ENCODE measurements at places on chromosomes 4 and X.

GRCh38 chrX:19920945-19921344 is 33.5 kb upstream of the SH3KBP1 start:
- no peak for DNase-seq

GRCh38 chr4:84614891-84615290 is 32.0 kb downstream of the CDS1 start:
- no peak for DNase-seq

GRCh38 chr4:139734201-139734874 is 68.7 kb downstream of the MGST2 start:
- DNase-seq: no peak

DNA sequence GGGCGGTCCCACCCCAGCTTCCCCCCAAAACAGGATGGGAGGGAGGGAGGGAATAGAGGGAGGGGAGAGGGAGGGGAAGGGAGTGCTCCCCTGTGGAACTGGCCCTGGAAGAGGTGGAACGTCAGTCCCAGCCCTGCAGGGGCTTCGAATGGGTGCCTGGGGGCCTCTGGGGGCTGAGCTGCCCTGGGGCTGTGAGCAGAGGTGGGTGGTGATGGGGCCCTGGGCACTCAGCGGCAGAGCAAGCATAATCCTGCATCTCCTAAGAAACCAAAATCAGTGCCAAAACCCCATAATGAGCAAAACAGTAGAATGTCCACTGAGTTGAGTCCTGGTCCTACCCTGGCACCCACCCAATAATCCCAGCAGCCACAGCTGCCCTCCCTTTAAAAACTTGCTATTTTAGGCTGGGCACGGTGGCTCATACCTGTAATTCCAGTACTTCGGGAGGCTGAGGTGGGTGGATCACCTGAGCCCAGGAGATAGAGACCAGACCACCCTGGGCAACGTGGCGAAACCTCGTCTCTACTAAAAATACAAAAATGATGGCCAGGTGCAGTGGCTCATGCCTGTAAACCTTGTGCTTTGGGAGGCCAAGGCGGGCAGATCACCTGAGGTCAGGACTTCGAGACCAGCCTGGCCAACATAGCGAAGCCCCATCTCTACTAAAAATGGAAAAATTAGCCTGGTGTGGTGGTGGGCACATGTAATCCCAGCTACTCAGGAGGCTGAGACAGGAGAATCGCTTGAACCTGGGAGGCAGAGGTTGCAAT is 11.1 kb downstream of the DOK7 start:
- no peak for DNase-seq

DNA sequence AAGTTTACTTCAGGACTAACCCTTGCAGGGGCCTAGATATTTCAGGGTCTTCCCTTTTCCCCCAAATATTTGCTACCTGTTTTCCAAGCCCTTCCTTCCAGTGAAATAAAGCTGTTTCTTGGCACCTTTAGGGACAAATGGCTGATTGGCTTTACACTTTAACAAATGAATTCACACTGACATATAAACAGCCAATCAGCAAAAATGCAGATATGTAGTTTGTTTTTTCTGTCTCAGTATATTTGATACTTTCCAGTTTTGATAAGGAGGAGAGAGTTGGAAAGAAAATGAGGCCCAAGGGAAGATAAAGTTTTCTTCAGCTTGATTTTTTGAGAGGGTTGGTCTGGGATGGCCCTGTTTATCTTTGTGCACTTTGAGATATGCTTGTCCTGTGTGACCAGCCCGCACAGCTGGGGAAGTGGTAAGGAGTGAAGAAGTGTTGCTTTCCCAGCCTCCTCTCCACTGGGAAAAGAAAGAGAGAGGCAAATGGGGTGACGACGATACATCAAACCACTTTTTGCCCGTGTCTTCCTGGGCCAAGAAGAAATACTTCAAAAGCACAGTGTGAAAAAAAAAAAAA is 67.5 kb downstream of the MGST2 start:
- DNase-seq: no peak

DNA sequence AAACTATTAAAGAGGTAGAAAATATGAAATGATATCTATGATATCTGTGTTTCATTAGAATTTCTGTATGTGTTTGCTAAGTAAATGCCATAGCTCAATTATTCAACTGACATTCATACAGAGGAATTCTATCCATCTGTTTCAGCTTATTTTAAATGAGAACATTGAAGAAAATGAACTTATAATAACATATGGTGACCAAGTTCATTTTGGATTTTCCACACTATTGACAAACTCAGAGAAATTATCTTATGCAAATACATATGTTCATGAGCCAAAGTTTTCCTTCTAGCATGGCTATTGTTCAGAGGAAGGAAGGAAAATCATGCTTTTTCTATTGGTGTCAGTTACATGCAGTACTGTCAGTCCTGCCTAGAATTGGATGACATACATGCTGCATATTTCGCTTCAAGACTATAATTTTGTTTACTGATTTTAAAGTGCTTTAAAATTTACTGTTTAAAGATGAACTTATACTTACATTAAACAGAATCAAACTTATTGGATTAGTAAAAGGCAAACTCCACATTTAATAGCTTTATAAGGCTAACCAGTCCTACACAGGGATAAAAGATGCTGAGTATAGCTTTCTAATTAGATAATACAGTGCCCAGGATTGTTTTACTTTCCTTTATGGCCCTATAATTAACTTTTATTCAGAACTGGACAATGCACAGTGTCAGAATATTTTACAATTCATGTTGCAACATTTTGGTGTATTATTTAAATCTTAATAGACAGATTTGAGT is 646.2 kb downstream of the TRAM1L1 start:
- DNase-seq: no peak

DNA sequence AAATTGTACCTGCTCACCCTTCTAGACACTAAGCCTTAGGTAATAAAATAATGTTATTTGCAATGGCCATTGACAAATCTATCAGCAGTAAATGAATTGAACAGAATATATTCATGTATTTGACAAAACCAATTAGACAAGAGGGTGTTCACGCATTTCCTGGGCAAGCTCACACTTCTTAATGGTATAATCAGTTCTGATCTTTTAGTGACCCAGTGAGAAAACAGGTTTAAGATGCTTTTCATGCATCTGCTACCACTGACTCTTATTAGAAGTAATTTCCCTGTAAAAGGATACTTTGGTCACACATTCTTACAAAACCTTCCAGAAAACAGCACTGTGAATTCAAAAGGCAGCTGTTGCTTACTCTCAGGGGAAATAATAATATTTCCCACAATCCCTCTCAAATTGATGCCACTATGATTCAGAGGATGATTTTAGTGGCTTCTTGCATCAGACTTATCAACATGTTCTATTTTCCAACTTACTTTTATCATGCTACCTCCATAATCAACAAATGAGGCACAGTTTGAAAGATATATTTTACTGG is 313.9 kb upstream of the NWD2 start:
- no peak for DNase-seq

DNA sequence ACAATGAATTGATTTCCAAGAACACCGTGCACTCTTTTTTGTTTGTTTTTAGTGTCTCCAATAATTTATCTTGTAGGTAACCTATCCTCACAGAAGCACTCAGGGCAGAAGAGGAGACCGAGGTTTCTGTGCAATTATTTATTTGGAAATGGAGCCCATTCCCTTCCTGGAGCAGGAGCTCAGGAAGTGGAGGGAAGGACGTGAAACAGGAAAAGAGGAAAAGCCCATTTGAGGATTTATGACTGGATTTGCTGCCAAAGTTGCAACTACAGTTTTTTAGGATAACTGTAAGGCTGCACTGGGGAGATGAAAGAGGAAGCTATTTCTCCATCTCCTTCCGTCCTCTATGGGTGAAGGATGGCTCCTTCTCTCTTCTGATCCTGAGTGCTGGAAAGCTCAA is 31.7 kb upstream of the MXRA5 start:
- no peak for DNase-seq

- peak; percentile 14 for DNase-seq
Measured at GRCh38 chrX:13669246-13669737, 16.4 kb downstream of the TCEANC start.

DNA sequence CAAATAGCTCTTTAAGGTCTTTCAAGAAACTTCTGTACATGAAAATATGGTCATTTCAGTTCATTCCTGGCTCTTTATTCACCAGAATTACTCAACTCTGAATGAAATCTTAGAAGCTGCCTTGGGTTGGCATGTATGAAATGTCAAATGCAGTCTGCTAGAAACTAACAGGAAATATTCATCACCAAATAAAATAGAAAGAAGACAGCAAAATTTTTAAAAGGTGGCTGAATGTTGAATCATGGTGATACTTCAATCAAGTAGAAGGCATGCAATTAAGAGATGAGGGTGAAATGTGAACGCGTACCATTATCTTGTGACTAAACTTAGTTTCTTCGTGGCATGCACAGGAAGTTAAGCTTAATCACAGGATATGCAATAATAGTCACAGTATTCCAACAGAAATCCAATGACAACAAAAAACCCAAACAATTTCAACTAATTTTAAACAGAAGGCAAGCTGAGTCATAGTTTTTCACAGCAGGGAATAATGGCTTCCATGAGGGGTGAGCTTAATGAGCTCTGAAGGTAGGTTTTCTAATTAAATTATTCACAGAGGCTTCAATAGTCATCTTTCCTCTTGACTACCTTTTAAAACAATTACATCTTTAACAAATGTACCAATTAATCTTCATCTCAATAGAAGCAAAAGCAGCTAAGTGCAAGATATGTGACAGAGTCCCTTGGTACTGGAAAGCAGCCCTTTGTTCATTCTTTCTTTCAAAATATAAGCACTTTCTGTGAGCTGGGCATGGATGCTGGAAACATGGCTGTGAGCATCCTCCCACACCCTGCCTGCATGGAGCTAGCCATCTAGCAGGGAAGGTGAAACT is 44.5 kb downstream of the SCFD2 start:
- no peak for DNase-seq

GRCh38 chrX:149760965-149761364 is 12.9 kb upstream of the HSFX1 start:
- DNase-seq: no peak

- no peak for DNase-seq
Measured at GRCh38 chrX:74450803-74451449, 29.6 kb downstream of the SLC16A2 start.

GRCh38 chr4:94961420-94961819 is 203.7 kb downstream of the BMPR1B start:
- DNase-seq: no peak

DNA sequence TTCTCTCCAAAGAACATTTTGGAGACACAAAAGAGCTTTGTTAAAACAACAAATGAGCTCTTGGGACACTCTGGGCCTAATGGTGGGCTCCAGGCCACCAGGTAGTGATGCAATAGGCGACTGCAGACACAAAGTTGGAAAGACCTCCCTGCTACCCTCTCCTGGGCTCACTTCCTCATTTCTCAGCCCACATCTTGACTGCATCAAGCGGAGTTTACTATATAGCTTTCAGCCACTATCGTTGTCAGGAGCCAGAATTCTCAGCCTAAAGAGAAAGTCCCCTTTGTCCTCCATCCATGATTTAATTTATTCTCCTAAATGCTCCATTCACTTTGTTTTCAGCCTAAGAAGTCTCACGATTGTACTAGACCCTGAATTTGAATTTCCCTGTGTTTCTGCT is 114.9 kb downstream of the EFHC2 start:
- no peak for DNase-seq
